GM03348 (cell line): ENCODE measurements at places on chromosomes 6 and 20.

- peak; percentile 65 for DNase-seq
Observed at GRCh38 chr6:113654396-113654795, 202.7 kb upstream of the MARCKS start.

DNA sequence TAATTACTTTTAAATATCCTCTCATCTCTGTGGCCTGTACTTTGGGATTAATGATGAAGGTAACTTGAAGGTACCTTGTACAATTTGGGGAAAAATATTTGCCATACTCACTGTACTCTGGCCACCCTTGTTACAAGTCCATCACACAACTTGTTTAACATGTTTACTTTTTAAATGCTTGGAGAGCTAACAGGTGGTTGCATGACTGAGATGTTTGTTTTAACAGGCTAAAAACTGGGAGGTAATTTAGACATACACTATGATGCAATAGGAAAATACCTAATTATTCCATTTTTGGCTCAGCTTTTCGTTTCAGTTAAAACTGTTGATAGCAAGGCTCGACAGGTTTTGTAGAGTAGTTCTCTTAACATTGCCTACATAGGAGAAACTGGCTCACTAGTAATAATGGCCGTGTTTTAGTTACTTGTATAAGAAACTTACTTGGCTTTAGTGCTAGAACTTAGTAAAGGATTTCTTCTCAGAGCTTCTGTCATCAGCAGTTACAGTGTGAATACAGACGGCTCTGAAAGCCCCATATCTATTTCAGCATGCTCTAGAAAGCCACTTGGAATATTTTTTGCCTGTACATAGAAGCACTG is 489.8 kb upstream of the SOX4 start:
- DNase-seq = no peak

DNA sequence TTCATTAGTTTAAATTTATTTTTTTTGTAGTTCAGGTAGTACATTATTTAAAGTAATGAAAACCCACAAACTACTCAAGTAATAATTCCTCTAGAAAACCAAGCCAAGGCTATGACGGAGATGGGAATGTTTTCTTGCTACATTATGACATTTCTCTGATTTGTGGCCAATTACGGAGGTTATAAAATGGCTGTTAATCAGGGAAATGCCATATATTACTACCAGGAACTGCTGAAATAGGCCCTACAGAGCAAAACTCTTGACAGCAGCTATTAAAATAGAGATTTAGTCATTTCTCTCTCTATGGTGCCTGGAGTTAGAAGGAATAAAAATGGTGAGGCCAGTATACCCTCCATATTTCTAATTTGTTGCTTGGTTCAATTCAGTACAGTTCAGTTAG is 280.0 kb downstream of the ARHGAP18 start:
- DNase-seq = no peak

GRCh38 chr6:1609041-1609647 is 571 bp upstream of the FOXC1 start:
- DNase-seq = no peak

GRCh38 chr20:37223053-37223452 is 38.6 kb downstream of the GHRH start:
- peak; percentile 89 for DNase-seq
